GM10248 (cell line): ENCODE measurements at places on chromosomes 16 and 17.
A peak's percentile ranks its signal among the peaks of the same experiment; 100 is the strongest.

GRCh38 chr17:53749178-53749577 is 73.5 kb upstream of the KIF2B start:
- DNase-seq, result no peak

- peak; percentile 74 for DNase-seq
Measured at GRCh38 chr16:10791048-10791447, 27.5 kb downstream of the TVP23A start.

- DNase-seq, result peak; percentile 53
Measured at GRCh38 chr16:1614456-1615102, 2.4 kb downstream of the CRAMP1 start.

DNA sequence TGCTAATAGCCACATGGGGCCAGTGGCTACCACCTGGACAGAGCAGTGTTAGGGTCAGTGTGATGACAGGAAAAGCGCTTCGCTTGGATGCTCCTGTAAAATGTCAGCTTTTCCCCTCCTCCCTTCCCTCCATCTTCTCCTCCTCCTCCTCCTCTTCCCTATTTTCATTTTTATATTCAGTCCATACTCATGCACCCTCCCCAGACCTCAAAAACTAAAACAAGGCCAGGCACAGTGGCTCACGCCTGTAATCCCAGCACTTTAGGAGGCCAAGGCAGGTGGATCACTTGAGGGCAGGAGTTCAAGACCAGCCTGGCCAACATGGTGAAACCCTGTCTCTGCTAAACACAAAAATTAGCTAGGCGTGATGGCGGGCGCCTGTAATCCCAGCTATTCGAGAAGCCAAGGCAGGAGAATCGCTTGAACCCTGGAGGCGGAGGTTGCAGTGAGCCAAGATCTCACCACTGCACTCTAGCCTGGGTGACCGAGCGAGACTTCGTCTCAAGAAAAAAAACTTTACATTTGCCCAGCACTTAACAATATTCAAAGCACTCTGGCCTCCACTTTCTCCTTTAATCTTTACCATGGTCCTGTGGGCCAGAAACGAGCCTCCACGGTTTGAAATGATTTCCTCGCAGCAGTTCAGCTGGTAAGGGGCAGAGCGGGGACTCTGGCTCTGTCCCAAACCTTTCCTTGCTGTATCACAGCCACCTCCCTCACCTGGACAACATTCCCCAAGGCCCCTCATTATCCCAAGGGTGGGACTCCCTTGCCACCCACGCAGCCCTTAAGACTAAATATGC is 21.8 kb downstream of the ANKRD40 start:
- no peak for DNase-seq

GRCh38 chr17:63267846-63268245 is 178.3 kb downstream of the CYB561 start:
- DNase-seq, result no peak

GRCh38 chr17:49843774-49844350 is 4.0 kb downstream of the TAC4 start:
- DNase-seq, result no peak

DNA sequence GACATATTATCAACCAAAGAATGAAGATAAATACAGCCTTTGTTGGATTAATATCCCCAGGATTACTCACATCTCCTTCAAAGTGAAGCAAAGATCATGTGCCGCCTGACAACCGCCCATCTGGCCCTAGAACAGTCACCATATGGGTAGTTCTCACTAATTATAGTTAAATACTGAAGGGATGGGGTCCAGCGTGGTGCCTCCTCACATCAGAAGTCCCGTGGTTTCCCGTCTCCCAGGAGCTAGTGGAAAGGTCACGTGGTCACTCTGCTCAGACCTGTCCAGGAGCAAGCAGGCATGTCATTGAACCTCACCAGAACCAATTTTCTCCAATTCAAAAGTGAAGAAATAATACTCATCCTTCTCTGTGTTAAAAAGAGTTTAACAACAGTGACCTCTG is 434.5 kb downstream of the SHISA9 start:
- DNase-seq, result no peak

- no peak for DNase-seq
Measured at GRCh38 chr17:73196500-73196899, 3.6 kb downstream of the COG1 start.

DNA sequence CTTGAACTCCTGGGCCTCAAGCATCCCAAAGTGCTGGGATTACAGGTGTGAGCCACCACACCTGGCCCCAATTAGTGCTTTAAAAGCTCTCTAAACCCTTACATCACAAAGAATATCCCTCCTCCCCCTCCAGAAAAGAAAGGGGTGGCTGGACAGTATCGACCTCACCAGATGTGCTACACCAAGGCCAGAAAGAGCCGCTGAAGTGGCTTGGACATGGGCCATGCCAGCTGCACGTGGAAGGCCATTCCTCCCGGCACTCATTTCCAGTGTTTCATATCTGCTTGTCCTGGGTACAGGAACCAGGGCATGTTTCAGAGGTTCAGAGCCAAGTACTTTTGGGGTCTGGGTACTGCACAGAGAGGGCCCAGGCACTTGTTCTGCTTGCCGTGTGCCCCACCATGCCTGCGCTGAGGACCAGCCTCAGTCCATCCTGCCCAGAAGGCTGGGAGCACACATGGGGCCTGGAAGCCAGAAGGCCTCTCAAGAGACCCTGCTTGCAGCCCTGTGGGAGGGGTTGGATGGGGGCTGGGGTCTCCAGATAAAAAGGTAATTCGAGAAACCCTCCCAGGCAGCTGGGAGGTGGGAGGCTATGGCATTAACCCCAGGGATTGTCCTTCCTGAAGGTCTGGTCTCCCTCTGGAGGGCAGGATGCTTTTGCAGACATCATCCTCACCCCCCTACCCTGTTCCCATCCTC is 3.5 kb upstream of the SRRM2 start:
- DNase-seq, result no peak

GRCh38 chr17:35286120-35286781 is 43.4 kb downstream of the SLFN5 start:
- DNase-seq, result no peak

DNA sequence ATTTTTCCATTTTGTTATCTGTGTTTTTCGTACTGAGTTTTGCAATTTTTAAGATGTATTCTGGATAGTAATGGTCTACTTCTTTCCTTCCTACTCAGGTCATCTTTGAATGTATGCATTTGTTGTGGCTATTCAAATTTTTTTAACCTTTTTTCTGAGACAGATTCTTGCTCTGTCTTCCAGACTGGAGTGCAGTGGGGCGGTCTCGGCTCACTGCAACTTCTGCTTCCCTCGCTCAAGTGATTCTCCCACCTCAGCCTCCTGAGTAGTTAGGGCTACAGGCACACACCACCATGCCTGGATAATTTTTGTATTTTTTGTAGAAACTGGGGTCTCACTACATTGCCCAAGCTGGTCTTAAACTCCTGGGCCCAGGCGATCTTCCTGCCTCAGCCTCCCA is 33.6 kb downstream of the VPS35L start:
- DNase-seq, result no peak

DNA sequence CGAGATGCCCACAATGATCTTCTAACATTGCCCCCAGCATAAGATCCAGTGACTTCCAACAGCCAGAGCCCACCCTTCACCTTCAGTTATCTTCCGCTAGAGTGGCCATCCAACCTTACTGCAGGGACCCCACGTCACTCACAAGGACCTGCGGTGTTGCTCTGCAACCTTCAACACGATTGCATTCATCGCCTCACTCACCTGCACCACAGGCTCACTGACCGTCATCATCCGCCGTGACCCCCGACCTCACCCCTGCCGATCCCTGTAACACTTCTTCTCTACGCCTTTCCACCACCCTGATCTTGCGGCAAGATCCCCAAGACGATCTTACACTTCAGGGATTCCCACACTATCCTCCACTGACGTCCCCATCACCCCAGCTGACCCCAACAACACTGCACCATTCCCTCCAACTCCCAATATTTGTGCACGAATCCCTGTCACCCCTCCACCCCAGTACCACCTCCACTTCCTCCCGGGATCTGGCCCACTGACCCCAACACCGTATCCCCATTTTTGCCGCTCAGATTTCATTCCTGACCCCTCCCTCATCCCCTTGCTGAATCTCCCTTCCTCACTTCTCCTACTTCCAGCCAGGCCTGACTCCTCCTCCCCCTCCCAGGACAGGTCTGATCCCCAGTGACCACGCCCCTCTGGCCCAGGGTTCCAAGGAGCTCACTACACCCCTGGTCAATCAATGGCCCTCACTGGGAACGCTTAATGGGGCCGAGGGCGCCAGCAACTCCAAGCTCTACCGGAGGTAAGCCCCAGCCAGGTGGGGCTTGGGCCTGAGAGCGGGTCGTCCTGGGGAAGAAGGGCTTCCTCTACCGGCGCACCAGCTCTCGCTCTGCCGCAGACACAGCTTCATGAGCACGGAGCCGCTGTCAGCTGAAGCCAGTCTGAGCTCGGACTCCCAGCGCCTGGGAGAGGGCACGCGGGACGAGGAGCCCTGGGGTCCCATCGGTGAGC is 7.6 kb downstream of the RUNDC3A start:
- DNase-seq, result no peak

- DNase-seq, result no peak
Measured at GRCh38 chr16:68146585-68146984, 61.4 kb downstream of the NFATC3 start.

DNA sequence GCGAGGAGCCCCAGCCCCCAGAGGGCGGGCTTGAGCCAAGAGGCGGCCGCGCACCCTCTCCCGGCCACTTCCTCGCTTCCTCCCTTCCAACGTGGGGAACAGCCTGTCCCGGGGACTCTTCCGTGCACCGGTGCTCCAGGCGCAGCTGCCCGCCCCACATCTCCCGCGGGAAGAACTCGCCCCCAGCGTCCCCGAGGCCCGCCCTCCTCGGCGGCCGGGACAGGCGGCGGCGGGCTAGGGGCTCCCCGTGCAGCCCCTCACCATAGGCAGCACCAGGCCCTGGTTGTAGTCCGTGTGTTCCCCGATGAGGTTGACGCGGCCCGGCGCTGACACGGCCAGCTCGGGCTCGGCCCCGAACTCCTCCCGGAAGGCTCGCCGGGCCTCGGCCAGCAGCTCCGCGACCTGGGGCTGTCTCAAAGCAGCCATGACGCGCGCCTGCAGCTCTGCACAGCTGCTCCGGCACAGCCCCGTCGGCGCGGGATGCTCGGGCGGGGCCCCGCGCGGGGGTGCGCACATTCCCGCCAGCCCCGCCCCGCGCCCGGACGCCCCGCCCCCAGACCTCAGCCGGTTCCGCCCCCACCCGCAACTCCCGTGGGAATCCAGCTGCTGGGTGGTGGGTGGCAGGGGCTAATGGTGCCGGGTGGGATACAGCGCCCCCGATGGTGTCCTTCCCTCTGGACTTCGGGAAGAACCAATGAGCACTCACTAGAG is at the start of gene GALK1:
Gene GALK1 (minus strand): TSS at position 482 of the 711 bp plus-strand sequence. CDS start 56 bp downstream, at position 426.
- peak; percentile 89 for DNase-seq

GRCh38 chr17:45852535-45853297 is 8.0 kb downstream of the SPPL2C start:
- DNase-seq, result peak; percentile 68

GRCh38 chr16:54031107-54031760 is 255.4 kb downstream of the IRX3 start:
- DNase-seq, result no peak

DNA sequence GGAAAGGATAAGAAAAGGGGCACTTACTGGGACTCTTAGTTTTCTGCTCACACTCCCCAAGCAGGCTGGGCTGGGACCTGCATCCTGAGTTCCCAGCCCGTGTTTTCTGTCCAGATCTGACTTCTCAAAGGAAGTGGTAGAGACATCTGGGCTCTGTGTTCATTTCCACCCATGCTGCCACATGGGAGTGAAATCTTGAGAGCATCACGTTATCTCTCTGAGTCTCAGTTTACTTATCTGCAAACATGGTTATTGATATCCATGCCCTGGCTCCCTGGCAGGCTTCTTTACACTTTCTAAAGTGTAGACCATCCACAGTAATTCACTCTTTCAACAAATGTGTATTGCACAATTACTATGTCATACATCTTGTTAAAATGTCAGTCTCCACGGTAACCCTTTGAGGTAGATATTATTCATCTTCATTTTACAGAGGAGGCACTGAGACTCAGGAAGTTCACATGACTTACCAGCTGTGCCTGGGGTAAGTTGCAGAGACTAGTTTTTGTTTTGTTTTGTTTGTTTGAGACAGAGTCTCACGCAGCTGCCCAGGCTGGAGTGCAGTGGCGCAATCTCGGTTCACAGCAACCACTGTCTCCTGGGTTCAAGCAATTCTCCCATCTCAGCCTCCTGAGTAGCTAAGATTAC is 3.4 kb downstream of the ZNF688 start:
- DNase-seq, result peak; percentile 62

- peak; percentile 69 for DNase-seq
Measured at GRCh38 chr17:30173649-30174048, 57.0 kb downstream of the NSRP1 start.

DNA sequence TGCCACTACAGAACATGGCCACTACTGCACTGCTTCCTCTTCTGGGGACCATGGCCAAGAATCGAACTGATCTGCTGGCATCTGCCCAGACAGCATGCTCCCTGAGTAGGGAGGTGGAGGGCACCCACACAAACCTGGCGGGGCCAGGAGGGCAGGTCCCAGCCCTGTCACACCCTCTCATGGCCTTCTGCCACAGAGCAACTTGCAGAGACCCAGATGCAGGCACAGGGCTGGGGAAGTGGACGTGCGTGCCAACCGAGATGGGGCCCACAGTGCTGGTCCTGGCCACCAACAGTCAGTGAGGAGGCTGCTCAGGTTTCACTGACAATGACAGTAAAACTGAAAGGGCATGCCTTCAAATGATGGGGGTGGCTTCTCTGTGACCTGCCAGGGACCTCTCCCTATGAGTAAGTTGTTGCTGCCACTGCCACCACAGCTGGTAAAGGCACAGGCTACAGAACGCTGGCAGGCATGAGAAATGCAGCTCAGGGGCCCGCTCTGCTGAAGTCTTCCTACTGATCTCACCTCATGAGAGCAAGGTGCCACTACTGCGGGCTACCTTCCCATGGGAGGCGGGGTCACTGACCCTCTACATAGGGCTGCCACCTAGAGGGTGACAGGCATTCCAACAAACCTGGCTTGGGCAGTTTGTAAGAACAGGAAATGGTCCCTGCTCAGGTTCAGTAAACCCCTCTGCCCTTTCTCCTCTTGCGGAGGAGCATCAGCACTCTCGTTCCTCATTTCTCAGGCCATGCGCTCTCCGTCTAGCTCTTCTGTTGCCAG is 15.5 kb downstream of the HIC1 start:
- DNase-seq, result peak; percentile 84

GRCh38 chr17:71098071-71098470 is 928.7 kb downstream of the KCNJ2 start:
- DNase-seq, result no peak

DNA sequence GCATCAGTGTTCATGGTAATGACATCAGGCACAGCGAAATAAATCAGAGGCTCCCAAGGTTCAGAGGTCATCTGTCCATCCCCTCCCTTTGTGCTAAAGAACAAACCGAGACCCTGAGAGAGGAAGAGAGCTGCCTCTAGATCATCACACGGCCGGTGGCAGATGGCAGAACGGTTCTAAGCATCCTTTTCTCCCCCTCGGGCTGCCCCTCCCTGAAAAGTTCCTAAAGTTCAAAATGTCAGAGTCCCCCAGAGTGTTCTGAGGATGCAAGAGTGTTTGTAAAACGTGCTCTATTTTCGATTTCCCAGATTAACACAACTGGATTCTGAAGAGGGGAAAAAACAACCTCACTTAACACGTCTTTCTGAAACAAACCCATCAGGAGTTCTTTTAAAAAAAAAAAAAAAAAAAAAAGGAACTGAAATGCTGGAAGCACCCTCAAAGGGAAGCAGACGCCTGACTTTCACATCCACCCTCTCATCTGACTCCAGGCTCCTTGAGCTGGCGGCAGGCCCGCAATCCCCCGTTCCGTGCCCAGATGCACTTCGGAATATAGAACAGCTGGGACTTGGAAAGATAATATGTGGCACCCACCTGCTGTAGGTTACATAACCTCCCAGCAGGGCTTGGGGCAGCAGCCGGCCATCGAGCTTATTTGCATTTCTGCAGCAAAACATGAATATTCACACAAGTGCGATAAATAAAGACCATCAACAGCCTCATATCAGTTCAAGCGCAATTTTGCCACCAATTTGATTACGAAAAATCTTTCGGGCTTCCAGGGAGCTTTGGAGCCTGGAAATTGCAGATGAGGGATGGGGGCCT is 115.5 kb upstream of the SMURF2 start:
- no peak for DNase-seq
